G401 (cell line): ENCODE measurements at places on chromosomes 2 and 18.
A peak's percentile ranks its signal among the peaks of the same experiment; 100 is the strongest.

- no peak for DNase-seq
Measured at GRCh38 chr2:202165945-202166344, 72.5 kb downstream of the SUMO1 start.

DNA sequence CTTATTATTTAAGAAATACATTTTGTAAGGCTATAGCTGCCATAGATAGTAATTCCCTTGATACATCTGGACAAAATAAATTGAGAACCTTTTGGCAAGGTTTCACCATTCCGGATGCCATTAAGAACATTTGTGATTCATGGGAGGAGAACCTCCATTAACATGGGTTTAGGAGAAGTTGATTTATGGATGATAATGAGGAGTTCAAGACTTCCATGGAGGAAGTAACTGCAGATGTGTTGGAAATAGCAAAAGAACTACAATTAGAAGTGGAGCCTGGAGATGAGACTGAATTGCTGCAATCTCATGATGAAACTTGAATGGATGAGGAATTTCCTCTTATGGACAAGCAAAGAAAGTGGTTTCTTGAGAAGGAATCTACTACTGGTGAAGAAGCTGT, 17.3 kb downstream of the PHLPP1 start:
- DNase-seq, result no peak

DNA sequence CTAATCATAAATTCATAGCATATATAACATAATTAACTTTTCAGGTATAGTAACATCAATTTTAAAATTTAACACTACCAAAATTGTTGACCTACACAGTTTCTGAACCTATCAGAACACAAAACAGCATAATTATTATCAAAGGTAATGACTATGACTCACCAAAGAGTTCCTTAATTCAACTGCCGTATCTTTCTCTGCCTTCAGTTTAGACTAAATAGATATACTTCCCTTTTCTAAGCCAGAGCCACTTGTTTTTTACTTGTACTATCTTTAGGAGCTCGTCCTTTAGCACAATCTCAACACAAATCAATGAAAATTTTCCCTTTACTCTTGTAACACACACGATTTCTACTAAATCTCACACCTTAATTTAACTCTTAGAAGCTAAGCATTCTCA, 54.4 kb downstream of the CCDC88A start:
- no peak for DNase-seq

DNA sequence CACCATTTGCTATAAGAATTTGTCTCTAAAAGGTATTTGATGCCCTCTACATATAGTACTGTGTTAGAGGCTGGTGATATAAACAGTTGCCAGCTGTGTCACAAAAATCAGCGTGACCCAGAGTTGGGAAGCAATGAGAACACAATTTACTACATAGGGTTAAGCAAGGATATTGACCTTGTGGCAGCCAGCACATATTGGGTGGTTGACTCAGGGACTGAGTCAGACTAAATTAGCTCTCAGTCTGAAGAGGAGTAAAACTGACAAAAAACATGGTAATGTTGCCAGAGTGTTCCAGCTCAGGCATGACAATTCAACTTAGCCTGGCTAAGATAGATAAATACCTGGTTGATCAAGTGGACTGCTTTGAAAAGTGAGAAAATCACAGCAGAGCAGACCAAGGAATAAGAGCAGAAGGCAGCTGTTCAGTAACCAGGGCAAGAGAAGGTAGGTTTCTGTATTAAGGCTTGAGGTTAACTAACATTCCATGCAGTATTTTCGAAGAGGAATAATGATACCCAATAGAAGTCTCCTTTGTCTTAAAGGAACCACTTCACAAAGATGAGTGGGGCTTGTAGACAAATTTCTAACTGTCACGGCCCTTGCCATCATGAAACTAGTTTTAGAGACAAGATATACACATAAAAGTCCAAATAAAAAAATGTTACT, 108.2 kb upstream of the ERBB4 start:
- no peak for DNase-seq

DNA sequence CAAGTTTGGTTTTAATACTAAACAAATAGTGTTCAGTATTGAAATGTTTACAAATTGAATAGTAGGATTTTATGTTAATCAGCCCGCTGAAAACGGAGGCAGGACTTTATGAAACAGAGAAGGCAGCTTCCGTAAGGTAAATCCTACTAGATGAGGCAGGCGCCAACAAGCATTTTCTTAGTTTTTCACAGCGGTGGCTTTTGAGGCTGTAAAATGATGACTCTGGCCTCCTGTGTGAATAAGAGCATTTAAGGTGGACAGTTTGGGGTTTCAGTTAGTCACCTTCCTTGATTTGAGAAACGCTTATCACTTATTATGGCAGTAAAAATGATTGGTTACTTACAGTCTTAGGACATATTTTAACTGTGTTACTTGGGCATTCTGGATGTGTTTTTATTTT, 212.9 kb downstream of the PTGR3 start:
- no peak for DNase-seq

GRCh38 chr2:61272421-61273070, 110.6 kb downstream of the C2orf74 start:
- DNase-seq, result no peak

DNA sequence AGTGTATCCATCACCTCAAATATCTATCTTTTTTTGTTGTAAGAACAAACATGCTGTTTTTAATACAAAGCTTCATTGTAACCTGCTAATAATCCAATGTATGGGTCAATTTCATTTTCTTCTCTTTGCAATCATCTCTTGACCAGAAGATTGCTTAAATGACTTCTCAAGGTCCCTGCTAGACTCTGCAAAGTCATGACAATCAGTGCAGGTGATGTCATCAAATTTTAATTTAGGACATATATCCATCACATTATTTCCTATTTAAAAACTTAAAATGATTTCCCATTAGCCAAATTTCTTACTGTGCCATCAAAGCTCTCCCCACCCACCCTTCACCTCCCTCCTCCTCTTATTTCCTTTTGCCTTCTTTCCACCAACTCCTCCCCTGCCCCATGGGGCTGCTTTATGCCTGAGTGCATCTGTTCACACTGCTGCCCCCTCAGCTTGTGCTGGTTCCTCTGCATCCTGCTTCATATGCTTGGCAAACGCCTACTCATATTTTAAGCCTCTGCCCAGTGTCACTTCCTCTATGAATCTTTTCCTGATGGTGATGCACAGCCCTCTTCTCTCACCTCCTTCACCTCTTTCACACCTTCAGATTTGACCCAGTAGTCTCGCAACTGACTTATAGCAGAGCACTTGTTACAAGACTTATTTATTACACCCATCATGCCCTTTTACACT, 20.3 kb downstream of the PLEK start:
- no peak for DNase-seq

DNA sequence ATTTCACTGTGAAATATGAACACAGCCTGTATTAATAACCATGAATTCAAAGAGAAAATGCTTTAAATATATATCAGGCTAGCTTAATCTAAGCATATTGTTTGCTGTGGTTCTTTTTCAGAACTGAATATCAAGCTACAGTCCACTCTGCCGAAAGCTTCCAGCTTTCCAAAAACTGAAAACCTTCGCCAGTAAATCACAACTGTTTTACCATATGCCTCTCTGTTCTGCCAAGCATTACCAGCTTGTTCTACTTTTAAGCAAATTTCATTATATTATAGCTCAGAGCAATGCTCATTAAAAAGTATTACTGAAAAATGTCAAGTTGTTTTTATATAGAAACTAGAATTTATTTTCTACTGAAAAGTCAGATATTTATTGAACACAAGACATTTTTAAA, 277.4 kb downstream of the NRXN1 start:
- DNase-seq, result peak; percentile 96

GRCh38 chr2:218230882-218231281, 13.9 kb downstream of the ARPC2 start:
- no peak for DNase-seq

DNA sequence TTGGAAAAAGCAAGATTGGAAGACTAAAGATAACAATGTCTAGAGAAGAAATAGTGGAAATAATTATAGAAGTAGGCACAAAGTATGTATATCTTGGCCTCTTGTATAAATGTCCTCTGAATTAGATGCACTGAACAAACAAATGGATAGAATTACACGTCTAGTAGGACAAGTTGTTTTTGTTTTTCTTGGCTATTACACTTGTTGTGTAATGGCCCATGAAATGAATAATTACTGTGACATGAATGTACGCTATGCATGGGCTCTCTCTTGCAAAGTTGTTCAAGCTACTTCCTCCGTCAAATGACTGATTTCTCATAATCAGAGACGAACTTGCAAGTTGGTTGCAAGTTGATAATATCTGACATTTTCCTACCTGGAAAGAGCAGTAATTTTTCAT, 126.2 kb downstream of the PDE1A start:
- no peak for DNase-seq

- no peak for DNase-seq
Measured at GRCh38 chr18:37864122-37864521, 298.5 kb upstream of the CELF4 start.

DNA sequence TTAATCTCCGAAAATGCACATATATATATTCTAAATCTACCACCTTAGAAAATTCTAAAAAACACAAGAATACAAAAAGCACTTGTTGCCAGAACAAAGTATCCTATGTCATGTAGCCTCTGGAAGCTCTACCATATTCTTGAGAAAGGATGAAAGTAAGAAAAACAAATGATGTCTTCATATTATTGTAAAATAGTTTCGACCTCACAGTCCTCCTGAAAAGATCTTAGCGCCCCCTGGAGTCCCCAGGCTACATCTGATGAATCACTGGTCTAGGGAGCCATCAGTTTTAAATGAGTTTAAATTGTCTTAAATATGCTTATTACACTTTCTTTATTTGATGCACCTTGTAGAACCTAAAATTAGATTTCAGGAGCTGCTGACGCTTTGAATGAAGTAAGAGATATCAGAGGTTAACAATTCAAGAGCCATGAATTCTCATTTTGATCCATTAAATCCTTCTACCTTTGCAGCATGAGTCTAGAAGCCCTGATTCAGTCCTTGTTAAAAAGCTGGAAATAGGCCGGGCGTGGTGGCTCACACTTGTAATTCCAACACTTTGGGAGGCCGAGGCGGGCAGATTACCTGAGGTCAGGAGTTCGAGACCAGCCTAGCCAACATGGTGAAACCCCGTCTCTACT, 138.8 kb downstream of the MCFD2 start:
- peak; percentile 47 for DNase-seq

DNA sequence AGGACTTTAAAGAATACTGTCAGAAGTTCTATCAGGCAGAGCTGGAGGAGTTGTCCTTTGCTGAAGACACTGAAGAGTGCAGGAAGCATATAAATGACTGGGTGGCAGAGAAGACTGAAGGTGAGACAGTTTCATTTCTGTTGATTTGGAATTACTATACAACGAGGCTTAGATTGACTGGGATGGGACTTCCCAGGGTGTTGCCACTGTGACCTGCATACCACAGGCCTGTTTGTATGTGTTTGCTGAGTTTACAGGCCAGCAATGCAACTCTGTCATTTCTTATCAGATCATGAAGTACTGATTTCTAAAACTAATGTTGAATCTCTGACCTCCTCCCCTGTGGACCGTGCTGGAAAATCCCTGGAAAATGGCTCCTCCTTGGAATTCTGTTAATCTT, 11.8 kb downstream of the SERPINB8 start:
- no peak for DNase-seq

DNA sequence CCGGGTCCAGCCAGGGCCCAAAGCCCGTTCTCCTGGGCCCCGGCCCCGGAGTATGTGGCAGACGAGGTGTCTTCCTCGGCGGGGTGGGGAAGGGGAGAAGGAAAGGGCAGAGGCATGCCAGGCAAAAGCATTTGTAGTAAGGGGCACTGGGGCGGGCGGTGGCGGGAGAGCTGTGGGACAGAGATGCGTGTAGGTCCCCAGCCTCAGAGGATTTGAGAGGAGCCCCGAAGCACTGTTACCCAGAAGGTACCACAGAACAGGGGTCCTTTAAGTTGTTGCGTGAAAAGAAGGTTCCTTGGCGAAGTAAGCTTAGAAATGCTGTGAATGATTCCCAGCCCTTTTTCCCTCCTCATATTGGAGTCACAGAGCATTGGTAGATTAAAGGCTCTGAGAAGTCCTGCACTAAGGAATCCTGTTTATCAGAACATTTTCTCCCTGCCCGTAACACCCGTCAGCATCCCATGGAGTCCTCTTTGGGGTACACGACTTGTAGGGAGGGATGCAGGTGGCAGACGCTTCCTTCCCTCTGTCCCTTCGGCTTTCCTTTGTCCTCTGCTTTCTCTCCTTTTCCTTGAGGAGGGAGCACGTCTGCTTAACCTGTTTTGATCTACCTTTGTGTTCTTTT, 12.5 kb downstream of the GAREM2 start:
- no peak for DNase-seq

GRCh38 chr2:65199891-65200290, 27.7 kb upstream of the ACTR2 start:
- no peak for DNase-seq

GRCh38 chr2:129490641-129491040, 488.8 kb upstream of the RAB6C start:
- DNase-seq, result no peak

- no peak for DNase-seq
Measured at GRCh38 chr2:113692698-113693428, 63.6 kb downstream of the SLC35F5 start.

- DNase-seq, result no peak
Measured at GRCh38 chr18:2302628-2303516, 268.4 kb downstream of the METTL4 start.

GRCh38 chr2:233668605-233669260, 3.0 kb upstream of the UGT1A9 start:
- DNase-seq, result no peak

GRCh38 chr2:200337621-200338020, 31.1 kb downstream of the SPATS2L start:
- DNase-seq, result peak; percentile 12

- peak; percentile 34 for DNase-seq
Measured at GRCh38 chr2:32008805-32009515, 1.8 kb downstream of the MEMO1 start.

GRCh38 chr2:64763126-64763525, 109.4 kb upstream of the SERTAD2 start:
- DNase-seq, result no peak

DNA sequence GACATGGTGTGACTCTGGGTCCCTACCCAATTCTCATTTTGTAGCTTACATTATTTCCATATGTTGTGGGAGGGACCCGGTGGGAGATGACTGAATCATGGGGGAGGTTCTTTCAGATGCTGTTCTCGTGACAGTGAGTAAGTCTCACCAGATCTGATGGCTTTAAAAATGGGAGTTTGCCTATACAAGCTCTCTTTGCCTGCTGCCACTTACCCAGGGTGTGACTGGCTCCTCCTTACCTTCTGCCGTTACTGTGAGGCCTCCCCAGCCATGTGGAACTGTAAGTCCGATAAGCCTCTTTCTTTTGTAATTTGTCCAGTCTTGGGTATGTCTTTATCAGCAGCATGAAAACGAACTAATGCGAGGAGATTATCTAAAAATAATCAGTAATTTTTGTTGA, 1683.2 kb upstream of the SLC39A10 start:
- no peak for DNase-seq

GRCh38 chr2:235863414-235863813, 304.8 kb downstream of the GBX2 start:
- DNase-seq, result no peak

- DNase-seq, result no peak
Measured at GRCh38 chr2:46601328-46601963, 122.1 kb downstream of the TMEM247 start.

GRCh38 chr2:240765007-240765406, 55.0 kb downstream of the KIF1A start:
- DNase-seq, result peak; percentile 37
